ENCODE measurements at places on chromosomes 6 and 20. TPM values are rescaled to one million over a fixed set of nuclear protein-coding genes. Genes with fewer than 3 reads are reported as not detected.

DNA sequence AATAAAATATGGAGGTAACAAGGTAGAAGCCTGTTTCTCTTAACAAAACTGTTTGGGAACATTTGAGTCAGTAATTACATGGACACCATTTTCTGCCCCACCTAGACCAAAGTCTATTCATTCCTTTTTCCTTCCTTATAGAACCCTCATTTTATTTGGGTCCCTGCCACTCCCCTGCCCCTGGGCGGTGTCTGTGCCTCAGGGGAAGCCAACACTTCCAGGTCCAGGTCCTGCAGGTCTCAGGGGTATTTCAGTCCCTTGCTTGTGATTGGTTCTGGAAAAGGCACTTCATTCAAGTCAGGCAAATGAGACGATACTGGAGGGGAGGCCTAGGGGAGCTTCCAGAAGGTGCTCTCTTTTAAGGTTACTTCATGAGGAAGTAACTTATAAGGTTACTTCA, 42.3 kb downstream of the SLC35D3 start:
- DNase-seq = no peak

DNA sequence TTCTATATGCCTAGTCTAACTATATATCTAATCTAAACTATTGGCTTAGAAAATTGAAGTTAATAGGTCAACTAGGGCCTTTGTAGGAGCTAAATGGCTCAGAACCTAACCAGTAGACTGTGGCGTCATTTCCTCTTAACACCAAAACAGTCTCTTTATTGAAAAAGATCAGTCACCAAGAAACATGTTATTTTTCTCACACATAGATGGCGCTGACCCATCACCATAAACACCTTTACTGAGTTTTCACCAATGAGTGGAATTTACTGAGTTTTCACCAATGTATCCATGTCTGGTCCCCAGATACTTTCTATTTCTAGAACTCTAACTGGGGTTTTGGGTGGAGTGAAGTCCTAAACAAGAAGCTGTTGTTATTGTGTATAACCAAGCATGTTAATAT, 636.0 kb downstream of the BCKDHB start:
- peak; percentile 8 for DNase-seq

DNA sequence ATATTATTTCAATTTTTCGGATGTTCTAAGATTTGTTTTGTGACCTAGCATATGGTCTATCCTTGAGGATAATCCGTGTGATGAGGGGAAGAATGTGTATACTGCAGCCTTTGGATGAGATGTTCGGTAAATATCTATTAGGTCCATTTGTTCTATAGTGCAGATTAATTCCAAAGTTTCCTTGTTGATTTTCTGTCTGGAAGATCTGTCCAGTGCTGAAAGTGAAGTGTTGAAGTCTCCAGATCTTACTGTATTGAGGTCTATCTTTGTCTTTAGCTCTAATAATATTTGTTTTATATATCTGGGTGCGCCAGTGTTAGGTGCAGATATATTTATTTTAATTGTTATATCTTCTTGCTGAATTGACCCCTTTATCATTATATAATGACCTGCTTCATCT, 32.2 kb upstream of the SNAP91 start:
- no peak for DNase-seq

- DNase-seq = no peak
Observed at GRCh38 chr6:9982215-9982614, 432.7 kb downstream of the TFAP2A start.

GRCh38 chr6:134351615-134352474, 33.9 kb upstream of the SGK1 start:
- no peak for DNase-seq

DNA sequence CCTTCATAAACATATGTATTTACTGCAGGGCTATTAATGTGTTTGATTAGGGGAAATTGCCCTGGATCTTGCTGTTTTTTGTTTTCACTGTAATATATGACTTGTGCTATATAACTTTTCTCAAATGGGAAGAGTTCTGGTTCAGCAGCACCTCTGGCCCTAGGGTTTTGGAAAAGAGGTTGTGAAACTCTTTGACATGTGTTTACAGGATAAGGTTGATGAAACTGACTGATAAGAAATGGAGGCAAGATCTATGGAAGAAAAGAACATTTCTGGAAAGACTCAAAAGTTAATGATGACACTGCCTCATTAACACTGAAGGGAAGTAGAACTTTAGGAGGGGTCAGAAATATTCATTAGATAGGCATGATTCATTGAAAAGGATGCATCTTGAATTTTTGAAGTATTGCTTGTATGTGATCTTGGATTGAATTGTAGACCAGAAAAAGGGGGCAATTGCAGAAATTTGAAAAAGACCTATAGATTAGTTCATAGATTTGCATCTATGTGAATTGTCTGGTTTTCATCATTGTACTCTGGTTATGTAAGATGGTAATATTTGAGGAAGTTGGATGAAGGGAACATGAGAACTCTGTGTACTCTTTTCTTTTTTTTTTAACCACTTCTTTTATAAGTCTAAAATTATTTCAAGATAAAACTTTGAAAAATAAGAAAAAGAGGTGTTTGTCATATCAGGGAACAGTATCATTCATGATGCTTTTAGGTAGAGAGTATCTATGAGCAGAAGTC, 54.0 kb downstream of the UTRN start:
- DNase-seq = no peak

DNA sequence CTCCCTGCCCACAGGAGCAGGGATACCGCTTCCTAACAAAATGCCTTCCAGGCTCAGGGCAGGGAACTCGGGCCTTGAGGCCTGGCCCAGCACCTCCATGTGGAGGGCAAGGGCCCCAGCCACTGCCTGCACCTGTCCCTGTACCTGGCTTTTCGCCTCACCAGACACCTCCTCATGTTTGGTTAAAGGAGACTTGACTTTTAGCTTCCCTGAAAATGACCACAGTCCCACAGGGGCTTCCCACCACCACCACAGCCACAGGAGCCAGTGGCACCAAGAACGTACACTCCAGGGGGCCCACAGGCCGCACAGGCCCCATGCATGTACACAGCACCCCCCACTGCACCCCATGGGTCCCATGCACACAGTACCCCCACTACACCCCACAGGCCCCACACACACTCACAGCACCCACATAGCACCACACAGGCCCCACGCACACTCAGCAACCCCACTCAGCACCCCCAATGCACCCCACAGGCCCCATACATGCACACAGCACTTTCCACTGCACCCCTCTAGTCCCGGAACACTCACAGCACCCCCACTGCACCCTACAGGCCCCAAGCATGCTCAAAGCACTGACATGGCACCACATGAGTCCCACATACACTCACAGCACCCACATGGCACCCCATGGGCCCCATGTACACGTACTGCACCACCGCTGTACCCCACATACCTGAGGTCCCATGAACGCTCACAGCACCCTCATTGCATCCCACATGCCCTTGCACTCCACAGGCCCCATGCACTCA, 86.5 kb downstream of the GINS1 start:
- DNase-seq = no peak

DNA sequence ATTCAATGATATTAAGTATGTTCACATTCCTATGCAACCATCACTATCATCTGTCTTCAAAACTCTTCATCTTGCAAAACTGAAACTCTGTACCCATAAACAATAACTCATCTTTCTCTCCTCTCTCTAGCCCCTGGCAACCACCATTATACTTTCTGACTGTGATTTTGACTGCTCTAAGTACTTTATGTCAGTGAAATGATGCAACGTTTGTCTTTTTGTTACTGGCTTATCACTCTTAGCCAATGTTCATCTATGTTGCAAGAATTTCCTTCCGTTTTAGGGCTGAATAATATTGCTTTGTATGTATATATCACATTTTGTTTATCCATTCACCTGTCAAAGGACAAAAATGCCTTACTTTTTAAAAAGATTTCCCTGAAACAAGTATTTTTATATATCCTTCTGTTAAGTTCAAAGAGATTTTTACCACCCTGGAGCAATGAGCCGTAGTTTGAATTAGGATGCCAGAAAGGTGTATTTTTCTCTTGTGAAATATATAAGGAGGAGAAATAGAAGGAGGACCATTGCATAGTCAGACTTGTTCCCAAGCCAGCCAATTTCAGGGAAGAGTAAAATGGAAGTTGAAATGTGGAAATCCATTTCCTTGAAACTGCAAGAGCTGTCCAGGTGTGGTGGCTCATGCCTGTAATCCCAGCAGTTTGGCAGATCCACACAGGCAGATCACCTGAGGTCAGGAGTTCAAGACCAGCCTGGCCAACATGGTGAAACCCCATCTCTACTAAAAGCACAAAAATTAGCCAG, 4.0 kb upstream of the CGAS start:
- no peak for DNase-seq

- DNase-seq = no peak
Observed at GRCh38 chr20:58196402-58197184, 31.9 kb downstream of the ANKRD60 start.

DNA sequence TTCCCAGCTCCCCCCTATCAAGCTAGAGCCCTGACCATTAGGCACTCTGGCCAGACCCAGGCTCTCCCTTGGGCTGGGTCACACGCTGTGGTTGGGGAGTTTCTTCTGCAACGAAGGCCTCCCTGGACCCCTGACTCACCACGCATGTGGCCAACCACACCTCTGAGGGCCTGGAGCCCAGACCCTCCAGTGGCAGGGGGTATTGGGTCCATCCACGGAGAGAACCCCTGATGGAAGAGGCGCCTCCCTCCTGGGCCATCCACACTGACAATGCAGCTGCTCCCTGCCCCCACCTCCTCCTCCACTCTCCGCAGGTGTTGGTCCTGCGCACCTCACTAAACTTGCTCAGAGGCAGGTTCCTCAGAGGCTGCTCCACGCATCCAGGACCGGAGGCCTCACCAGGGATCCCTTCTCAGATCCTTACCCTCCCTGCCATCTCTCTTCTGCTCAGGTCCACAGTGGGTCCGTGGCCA, 125.4 kb downstream of the RNASET2 start:
- DNase-seq = no peak

GRCh38 chr6:28134716-28135115, 7.0 kb upstream of the ZKSCAN8 start:
- DNase-seq = no peak

DNA sequence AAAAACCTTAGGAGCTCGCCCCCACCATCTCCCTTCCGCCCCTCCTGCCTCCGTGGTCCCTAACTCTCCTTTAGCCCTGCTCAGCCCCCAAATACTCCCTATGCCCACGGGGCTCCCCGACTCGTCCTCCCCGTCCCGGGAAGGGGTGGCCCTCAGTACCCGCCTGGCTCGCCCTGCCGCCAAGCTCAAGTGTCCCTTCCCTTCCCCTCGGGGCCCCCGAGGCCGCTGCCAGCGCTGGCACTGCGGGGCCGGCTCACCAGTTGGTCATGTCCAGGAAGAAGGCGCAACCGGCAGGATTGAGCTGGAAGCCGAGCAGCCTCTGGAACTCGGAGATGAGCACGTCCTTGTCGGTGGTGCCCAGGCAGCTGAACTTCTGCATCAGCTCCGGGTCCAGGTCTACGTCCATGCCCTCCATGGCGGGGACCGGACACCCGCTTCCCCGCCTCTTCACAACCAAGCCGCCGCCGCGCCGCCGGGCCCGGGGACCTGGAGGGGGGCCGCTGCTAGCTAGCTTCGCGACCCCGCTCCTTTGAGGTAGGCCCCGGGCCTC, 303 bp downstream of the ILRUN start:
- DNase-seq = no peak

GRCh38 chr6:157464653-157465535, 83.9 kb downstream of the ZDHHC14 start:
- no peak for DNase-seq

DNA sequence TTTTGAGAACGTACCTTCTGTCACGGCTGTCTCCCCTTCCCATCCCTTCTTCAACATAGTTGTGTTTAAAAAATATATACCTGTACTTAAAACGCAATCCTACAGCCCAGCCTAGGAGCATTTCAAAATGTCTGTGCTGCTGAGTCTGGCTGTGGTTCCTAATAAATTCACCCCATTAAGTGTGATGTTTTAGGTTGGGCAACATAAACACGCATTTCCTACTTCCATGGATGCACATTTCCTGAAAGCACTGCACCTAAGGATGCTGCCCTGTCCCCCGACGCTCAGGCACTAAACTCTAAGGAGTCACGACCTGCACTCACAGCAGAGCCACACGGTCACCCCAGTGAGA, 1.2 kb downstream of the REV3L start:
- DNase-seq = no peak

GRCh38 chr20:43542674-43543073, 16.2 kb upstream of the SGK2 start:
- DNase-seq = no peak

DNA sequence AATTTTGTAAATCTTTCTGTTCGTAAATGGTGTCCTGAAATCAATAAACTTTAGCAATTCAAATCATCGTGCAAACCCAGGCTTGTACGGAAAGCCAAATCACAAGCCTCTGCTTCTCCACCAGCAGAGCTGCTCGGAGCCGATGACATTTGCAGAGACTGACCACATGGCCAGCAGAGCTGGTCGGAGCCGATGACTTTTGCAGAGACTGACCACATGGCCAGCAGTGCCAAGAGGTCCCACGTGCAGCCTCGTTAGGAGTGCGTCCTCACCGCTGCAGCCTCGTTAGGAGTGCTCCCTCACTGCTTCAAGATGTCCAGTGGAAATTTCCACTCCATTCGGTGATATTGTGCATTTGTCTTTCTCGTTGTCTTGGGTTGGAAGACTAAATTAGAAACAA, 28.5 kb downstream of the SMOC2 start:
- peak; percentile 44 for DNase-seq

DNA sequence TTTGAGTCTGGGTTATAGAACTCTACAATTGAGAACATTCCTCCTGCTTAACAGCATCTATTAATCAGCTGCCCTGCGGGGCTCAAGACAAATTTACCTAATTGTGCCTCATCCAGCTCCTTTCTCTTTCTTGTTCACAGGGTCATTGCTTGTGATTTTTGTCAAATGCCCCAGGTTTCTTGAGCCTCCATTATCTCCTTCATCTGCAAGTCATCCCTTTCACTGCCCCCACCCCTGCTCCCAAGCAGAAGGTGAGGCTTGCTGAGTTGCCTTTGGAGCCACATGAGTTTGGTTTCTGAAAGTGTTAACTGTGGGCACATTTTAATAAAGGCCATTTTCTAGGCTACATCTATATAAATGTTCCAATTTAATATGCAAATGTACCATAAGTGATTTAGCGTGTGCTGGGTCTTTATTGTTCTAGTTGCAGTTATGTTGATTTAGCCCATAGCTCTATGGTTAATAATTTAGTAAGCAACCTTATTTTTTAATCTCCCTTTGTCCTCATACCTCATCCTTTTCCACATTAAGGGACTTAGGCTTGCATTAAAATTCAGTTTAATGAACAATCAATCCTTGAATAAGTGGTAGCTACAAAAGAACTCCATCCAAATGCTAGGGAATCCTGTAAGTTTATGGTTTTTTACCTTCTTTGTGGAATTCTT, 56.1 kb downstream of the VSTM2L start:
- no peak for DNase-seq

Gene C20orf202
- 0.39 TPM for polyA plus RNA-seq

Gene DNAJC5
- 32.6 TPM for polyA plus RNA-seq

Gene MYB
- polyA plus RNA-seq = 0.77 TPM

Gene PRPH2
- polyA plus RNA-seq = 2.6 TPM

Gene PACSIN1
- polyA plus RNA-seq = 1.1 TPM

Gene BPIFB2
- not detected for polyA plus RNA-seq

Gene SAMD10
- polyA plus RNA-seq = 3.0 TPM

Gene FOXO3
- 30.1 TPM for polyA plus RNA-seq

Gene CYP39A1
- 1.3 TPM for polyA plus RNA-seq

All from forelimb muscle (tissue), 1 donor.